ENCODE measurements at places on chromosomes 11 and 22. TPM values are rescaled to one million over a fixed set of nuclear protein-coding genes. Genes with fewer than 3 reads are reported as not detected.

SAAL1 gene
- total RNA-seq = 12.2 TPM

SLC22A6 gene
- not detected for total RNA-seq

AIP gene
- total RNA-seq = 68.7 TPM

TAF10 gene
- 151 TPM for total RNA-seq

GDPD4 gene
- not detected for total RNA-seq

NCAM1 gene
- 17.3 TPM for total RNA-seq

IGLL1 gene
- not detected for total RNA-seq

MIAT gene
- 0.17 TPM for total RNA-seq

OR4C46 gene
- not detected for total RNA-seq

IPO7 gene
- total RNA-seq = 51.3 TPM

CHST1 gene
- 6.3 TPM for total RNA-seq

RBMXL2 gene
- total RNA-seq = not detected

SYT13 gene
- not detected for total RNA-seq

VPREB1 gene
- not detected for total RNA-seq

BIK gene
- total RNA-seq = not detected

INPP5J gene
- 0.17 TPM for total RNA-seq

PPARA gene
- total RNA-seq = 13.8 TPM

TEX54 gene
- total RNA-seq = not detected

SORL1 gene
- total RNA-seq = 0.09 TPM

ANKRD49 gene
- 11.3 TPM for total RNA-seq

RBFOX2 gene
- total RNA-seq = 117 TPM

ANO5 gene
- under 0.01 TPM for total RNA-seq

OR51B2 gene
- total RNA-seq = not detected

DDIAS gene
- 0.51 TPM for total RNA-seq

CCDC81 gene
- not detected for total RNA-seq

RAB36 gene
- 2.5 TPM for total RNA-seq

MUC6 gene
- total RNA-seq = not detected

TSPAN4 gene
- total RNA-seq = 282 TPM

F2 gene
- total RNA-seq = not detected

CARNS1 gene
- 0.51 TPM for total RNA-seq

Data from pericardium fibroblast (primary cell).